ENCODE measurements at places on chromosomes 3 and 15.

DNA sequence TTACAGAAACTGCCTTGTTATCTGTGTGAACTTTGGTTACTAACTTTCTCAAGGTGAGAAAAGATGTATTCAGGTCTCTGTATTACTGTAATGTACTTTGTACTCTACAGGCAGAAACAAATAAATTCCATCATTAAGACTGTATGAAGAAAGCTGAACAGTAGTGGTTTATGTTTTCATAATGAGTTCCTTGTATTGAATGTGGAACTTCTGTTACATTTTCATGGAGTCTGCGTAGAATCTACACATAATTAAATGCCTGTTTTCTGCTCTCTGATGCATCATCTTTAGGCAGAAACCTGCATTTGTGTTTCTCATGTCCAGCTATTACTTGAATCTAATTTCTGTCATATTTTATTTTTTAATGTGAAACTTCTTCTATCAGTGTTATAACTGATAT lies 302.8 kb downstream of the NLGN1 start:
- DNase-seq, result no peak

DNA sequence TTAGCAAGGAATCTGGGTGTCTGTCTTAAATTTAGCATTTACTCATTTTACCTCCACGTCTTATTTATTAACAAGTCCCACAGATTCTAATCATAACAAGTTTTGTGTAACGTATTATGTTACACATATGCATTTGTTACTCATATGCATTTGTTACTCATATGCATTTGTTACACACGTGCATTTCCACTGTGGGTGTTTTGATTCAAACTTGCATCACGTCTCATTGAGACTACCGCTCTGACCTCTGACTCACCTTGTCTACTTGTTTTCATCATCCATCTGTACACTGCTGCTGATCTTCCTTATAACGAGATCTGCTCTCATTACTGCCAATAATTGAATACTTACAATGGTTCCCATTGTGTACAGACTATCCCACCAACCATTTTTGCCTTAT lies 1141.4 kb downstream of the TBL1XR1 start:
- DNase-seq, result no peak

- no peak for DNase-seq
These were observed 322.6 kb downstream of the OCA2 start for GRCh38 chr15:27776501-27776900.

GRCh38 chr15:92068121-92068520 lies 214.6 kb downstream of the SLCO3A1 start:
- no peak for DNase-seq

DNA sequence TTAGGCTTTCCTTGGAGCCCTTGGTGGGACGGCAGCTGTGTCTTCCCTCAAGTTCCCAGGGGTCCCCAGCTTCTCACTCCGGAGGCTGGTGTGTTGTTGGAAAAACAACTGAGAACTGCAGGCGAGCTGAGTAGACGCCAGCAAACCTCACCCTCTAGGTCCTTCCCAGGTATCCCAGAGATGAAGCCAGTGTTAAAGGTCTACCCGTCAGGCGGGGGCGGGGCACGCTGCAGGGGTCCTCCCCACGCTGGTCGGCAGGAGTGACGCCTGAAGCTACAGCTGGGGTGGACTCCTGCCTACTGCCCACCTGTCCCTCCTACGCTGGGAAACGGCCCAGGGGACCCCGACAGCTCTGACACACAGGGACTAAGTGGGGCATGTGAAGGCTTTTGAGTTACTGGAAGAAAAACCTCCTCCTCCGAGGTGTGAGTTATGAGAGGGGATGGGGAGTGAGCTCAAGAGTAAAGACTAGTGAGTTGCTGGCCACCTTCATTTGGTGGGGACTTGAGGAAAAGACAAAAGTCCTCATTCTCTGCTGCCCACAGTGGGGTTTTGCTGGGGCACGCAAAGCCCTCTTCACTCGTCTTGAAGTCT lies 32.2 kb upstream of the SNRPA1 start:
- DNase-seq, result no peak

GRCh38 chr3:94299716-94300115 lies 236.9 kb downstream of the NSUN3 start:
- DNase-seq, result no peak

DNA sequence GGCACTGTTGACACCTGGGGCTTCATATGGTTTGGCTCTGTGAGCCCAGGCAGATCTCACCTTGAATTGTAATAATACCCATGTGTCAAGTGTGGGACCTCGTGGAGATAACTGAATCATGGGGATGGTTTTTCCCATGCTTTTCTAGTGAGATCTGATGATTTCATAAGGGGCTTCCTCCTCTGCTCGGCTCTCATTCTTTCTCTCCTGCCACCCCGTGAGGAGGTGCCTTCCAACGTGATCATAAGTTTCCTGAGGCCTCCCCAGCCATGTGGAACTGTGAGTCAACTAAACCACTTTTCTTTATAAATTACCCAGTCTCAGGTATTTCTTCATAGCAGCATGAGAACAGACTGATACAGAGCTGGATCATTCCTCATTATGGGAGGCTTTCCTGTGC lies 655.9 kb upstream of the ADAMTS9 start:
- DNase-seq, result no peak

DNA sequence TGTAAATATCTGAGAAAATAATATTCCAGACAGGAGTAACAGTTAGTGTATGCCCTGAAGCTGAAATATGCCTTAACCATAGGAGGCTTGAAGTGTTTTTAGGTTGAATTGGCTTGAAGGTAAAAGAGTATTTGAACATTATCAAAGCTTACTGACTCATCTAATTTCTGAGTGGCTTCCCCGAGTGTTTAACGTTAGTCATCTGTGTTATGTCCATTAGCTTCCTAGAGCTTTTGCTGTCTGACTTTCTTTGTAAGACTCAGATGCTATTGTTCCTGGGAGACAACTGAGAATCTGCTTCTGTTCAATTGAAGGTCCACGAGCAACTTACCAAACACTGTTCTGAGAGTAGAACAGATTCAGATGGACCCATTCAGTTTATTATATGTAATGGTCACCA lies 656.8 kb upstream of the NECTIN3 start:
- DNase-seq, result no peak

- DNase-seq, result no peak
These were observed 280.4 kb downstream of the SLC9A9 start for GRCh38 chr3:143567823-143568222.

DNA sequence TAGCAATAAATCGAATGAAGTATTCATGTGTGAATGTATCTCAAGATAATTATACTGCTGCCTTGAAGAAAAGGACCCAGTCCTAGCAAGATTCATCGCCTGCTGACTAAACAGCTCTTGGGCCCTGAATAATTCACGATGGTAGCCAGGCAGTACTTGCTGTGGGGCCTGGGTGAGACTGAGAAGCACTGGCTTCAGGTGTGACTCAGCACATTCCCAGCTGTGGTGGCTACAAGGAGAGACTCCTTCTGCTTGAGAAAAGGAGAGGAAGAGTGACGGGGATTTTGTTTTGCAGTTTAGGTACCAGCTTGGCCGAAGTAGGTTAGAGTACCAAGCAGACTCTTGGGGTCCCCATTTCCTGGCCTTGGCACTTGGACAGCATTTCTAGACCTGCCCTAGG lies 47.6 kb upstream of the CD200R1L start:
- DNase-seq, result peak; percentile 71

DNA sequence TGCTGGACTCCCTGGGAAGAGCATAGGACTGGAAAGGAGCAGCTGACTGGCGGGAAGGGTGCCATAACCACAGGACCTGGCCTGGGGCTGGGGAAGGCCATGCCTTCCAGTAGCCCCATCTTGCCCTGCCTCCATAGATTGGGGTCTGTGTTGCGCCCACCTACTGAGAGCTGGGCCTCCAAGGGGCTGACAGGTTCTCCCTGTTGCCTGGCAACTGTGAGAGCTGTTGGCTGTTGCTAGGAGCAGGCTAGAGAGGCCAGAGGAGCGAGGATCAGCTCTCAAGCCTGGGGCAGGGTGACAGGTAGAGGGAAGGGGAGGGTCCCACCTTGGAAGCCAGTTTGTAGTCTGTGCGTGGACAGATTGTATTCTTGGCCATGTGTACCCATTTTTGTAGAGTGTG lies 2.8 kb upstream of the GNAI2 start:
- DNase-seq, result no peak

GRCh38 chr3:149384911-149385321 lies 7.5 kb upstream of the TM4SF1 start:
- DNase-seq, result no peak

- peak; percentile 84 for DNase-seq
These were observed 16.0 kb upstream of the CPEB1 start for GRCh38 chr15:82663186-82663600.

DNA sequence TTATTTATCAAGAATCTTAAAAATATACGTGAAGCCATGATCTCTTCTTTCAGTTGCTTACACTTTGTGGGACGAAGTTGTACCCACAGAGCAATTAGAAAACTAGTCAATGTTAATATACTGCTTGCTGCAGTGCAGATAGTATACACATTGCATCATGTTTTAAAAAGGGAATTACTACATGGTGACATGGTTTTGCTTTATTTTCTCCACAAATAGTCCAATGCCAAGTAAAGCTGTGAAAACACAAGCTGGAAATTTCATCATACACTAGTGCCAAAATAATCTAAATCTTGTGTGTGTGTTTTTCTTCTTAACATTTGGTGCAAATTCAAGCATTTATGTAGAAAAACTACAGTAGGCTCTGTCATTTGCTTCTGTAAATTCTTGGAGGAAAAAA lies 233.0 kb downstream of the EPHA3 start:
- DNase-seq, result no peak

GRCh38 chr3:195613468-195614069 lies 29.8 kb upstream of the APOD start:
- no peak for DNase-seq

- peak; percentile 49 for DNase-seq
These were observed 12.2 kb downstream of the RRP9 start for GRCh38 chr3:51929420-51930003.

DNA sequence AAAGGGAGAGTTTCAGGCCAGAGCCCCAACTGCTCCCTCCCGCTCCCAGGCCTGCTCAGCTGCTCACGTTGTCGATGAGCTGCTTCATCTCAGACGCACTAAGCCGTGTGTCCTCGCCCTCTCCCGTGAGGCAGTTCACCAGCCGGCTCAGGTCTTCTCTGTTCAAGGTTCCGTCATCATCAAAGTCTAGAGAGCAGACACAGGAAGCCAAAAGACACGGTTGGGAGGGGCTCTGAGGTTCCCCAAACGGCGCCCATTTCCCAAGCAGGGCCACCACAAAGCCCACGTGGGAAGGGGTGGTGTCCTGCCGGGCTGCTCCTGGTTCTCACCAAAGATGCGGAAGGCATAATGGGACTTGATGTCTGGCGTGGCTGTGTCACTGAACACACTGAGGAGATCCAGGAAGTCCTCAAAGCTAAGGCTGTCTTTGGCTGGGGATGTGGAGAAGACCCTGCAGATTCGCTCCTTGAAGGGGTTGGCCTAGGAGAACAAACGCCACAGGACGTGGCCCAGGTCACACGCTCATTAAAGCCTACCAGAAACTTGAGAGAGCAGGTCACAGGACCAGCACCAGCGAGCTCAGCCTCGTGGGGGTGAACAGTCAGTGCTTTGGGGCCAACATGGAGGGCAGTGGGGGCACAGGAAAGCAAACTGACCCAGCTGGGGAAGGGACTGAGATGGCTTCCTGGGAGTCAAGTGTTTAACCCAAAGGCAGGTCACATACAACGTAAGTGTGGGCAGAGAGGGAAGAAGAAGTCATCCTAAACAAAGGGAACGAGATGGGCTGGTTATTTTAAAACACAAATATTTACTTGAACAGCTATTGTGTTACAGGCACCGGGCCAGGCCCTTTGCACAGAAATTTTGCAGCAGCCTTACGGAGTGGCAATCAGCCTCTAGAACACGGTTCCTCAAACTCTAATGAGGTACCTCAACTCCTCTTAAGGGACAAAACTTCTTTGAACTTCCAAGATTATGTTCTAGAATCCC lies 2.4 kb downstream of the CIB1 start:
- DNase-seq, result no peak

GRCh38 chr3:94293793-94294195 lies 230.9 kb downstream of the NSUN3 start:
- no peak for DNase-seq

GRCh38 chr15:79943820-79944219 lies 27.2 kb downstream of the BCL2A1 start:
- DNase-seq, result no peak

GRCh38 chr15:49645941-49646340 lies 25.1 kb downstream of the DTWD1 start:
- no peak for DNase-seq

GRCh38 chr15:68231102-68231818 lies 1.7 kb upstream of the CLN6 start:
- no peak for DNase-seq

GRCh38 chr3:146560678-146561077 lies 16.3 kb upstream of the PLSCR1 start:
- no peak for DNase-seq

GRCh38 chr15:83208367-83208661 lies 691 bp upstream of the HDGFL3 start:
- no peak for DNase-seq

DNA sequence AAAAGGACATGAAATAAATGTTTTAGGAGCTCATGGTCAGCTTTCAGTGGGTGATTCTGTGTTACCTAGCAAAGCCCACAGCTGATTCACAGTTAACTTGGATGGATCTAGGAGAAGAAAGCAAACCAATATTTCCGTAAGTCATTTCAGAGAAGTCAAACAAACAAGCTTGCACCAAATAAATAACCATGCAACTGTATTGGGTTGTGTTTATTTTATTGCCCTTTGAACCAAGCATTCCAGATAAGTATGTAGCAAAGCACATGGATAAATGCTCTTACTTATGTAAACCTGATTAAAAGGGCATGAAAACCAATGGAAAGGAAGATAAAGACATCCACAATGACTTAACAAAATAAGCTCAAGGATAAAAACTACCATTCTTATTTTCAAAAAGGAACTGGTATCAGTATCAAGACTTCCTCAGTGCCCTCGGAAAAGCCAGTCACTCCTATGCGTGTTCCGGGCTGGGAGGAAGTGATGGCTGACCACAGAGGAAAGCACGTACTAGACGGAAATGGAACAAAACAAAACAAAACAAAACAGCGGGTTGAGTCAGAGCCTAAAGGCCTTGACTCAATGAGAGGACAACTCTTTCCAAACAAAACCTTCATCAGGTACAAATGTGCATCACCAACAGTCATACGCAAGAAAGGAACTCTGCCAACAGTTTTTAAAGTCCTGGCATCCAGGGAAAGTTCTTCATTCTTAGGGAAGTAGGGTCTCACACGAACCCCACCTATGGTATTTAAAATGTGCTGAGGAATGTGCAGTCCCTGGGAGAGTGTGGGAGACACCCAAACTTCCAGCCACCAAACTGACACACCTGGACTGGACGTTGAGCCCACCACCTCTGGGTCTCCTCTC lies 103.3 kb downstream of the SNRK start:
- no peak for DNase-seq

GRCh38 chr3:185442031-185442430 lies 56.8 kb downstream of the TMEM41A start:
- DNase-seq, result no peak

- DNase-seq, result no peak
These were observed 875.9 kb upstream of the NR2F2 start for GRCh38 chr15:95454403-95455262.

DNA sequence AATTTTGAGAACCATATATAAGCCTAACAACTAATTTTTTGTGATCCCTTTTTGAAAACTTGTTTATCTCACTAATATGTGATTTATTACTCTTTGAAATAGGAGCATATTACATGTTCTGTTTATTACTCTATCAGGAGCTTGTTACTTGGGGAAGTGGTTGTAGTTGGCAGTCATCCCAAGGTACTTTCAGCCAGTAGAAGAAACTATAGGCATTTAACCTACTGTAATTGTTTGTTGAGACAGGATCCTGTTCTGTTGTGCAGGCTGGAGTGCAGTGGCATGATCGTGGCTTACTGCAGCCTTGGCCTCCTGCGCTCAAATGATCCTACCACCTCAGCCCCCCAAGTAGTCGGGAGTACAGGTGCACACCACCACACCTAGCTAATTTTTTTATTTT lies 195.6 kb downstream of the TCF12 start:
- DNase-seq, result no peak

- DNase-seq, result peak; percentile 60
These were observed 65.7 kb upstream of the ALDH1L1 start for GRCh38 chr3:126245811-126246727.

Measured in WTC11 (cell line).